NAMALWA (cell line): ENCODE measurements at places on chromosomes 7 and 10.
A peak's percentile ranks its signal among the peaks of the same experiment; 100 is the strongest.

- DNase-seq, result no peak
Measured at GRCh38 chr10:99364125-99364524, 35.0 kb downstream of the CNNM1 start.

- no peak for DNase-seq
Measured at GRCh38 chr10:93032105-93032808, 28.3 kb upstream of the CYP26C1 start.

- DNase-seq, result no peak
Measured at GRCh38 chr7:7851381-7851780, 117.2 kb upstream of the GLCCI1 start.

- no peak for DNase-seq
Measured at GRCh38 chr7:35021445-35021844, 15.8 kb downstream of the DPY19L1 start.

- no peak for DNase-seq
Measured at GRCh38 chr10:14356921-14357320, 26.2 kb upstream of the FRMD4A start.

GRCh38 chr7:30430777-30431176, 47.8 kb downstream of the NOD1 start:
- DNase-seq, result no peak

DNA sequence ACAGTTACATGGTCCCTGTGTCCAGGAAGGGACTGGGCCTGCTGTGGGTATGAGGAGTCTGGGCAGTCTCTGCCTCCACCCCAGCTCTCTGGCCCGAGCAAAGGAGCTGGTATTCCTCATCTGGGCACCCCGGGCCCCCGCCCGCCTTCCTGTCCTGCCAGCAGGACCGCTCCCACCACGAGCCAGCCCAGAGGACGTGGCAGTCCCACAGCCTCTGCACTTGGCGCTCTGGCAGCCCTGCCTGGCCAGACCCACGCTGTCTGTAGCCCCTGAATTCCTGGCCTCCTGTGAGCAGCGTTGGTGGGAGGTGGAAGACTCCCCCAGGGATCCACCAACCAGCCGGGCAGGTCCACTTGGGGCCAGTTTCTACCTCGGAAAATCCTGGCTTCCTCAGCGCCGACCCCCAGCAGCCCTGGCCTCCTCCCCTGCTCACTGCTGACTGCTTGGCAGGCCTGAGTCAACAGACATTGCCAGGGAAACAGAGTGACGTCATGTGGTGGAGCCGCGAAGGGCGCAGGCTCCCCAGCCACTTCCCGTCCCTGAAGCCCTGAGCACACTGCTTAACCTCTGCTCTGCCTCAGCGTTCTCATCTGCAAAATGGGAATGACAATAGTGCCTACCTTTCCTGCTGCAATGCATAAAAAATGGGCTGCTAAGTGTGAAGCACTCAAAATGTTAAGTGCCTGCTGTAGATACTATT, 21.6 kb upstream of the LIMK1 start:
- DNase-seq, result peak; percentile 81

GRCh38 chr7:753190-753589, 26.1 kb upstream of the PRKAR1B start:
- no peak for DNase-seq

- DNase-seq, result peak; percentile 35
Measured at GRCh38 chr7:129741743-129742213, 130.3 kb downstream of the NRF1 start.

GRCh38 chr7:22216832-22217475, 140.0 kb downstream of the RAPGEF5 start:
- no peak for DNase-seq

DNA sequence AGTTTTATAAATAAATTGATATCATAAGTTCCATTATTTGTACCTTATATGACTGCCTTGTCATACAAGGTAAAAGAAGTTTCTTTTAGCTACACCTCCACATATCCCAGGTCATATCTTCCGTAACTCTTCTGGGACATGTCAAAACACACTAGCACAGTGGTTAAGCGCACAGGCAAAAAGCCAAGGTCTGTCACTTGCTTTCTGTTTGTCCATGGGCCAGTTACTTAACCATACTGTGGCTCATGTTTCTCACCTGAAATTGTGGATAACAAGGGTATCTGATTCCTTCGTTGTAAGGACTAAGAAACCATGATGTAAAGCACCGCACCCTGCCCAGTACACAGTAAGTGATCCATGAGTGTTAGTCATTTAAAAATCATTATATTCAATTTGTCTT, 56.2 kb downstream of the SEMA3D start:
- DNase-seq, result no peak

GRCh38 chr7:155555116-155555695, 8.8 kb upstream of the CNPY1 start:
- DNase-seq, result no peak

GRCh38 chr10:88986549-88987242, 3.9 kb upstream of the FAS start:
- peak; percentile 80 for DNase-seq
